ENCODE measurements at places on chromosomes 13 and 19.
A peak's percentile ranks its signal among the peaks of the same experiment; 100 is the strongest.

GRCh38 chr13:50410921-50411746, 395.9 kb downstream of the KCNRG start:
- DNase-seq, result no peak

DNA sequence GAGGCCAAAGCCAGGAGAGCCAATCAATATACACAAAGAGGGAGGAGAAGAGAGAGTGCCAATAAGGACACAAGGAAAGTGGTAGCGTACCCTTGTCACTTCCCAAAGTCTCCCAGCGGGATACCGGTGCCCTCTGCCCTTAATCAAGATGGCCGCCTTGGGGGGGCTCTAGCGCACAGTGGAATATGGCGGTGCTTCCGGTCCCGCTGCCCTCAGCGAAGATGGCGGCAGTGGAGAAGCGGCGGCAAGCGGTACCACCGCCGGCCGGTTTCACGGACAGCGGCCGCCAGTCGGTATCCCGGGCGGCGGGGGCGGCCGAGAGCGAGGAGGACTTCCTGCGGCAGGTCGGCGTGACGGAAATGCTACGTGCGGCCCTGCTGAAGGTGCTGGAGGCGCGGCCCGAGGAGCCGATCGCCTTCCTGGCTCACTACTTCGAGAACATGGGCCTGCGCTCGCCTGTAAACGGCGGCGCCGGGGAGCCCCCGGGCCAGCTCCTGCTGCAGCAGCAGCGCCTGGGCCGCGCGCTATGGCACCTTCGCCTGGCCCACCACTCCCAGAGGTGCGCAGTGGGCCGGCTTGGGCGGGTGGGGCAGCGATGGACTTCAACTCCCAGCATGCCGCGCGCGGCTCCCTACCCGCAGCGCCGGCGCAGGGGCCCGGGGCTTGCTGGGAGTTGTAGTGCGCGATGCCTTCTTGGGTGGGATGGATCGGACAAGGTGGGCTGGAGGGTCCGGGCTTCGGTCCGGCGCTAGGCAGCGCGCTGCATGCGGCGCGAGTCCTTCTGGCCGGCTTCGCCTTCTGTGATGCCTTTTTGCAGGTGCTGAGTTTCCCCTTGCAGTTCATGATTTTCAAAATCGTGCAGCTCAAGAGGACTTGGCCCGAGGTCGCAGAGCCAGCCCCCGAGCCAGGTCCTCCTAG, at the start of gene TPGS1:
Gene TPGS1, plus strand, starts transcription at position 212 of the 918 bp plus-strand sequence. Its CDS starts 10 bp downstream, at position 222.
- peak; percentile 89 for DNase-seq

DNA sequence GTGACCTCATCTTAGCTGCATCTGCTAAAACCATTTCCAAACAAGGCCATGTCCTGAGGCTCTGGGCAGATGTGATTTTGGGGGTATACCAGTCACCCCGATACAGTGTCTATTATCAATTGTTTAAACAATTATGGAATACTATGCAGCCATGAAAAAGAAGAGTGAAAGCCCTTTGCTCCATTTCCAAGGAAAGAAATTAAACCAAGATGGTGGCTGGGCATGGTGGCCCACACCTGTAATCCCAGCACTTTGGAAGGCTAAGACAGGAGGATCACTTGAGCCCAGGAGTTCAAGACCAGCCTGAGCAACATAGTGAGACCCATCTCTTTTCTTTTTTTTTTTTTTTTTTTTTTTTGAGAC, 763 bp downstream of the TEKTIP1 start:
- DNase-seq, result no peak

DNA sequence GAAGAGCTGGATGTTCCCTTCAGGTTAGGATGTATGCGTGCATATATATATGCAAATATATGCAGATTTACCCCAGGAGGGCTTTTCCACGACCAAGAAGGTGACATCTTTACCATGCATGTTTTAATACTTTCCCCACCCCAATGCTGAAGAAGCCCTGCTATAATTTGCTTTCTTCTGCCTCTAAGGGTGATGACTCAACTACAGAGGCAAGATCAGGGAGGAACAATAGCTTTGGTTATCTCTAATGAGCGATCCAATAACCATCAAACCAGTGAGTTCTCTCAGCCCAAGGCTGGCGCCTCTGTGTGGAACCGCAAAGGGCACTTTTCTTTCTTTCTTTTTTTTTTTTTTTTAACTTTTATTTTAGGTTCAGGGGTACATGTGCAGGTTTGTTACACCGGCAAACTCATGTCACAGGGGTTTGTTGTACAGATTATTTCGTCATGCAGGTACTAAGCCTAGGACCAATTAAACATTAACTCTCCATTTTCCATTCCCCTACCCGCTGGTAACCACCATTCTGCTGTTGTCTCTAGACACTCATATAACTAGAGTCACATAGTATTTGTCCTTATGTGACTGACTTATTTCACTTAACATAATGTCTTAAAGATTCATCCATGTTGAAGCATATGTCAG, 25.7 kb upstream of the UBE2L5 start:
- DNase-seq, result no peak

DNA sequence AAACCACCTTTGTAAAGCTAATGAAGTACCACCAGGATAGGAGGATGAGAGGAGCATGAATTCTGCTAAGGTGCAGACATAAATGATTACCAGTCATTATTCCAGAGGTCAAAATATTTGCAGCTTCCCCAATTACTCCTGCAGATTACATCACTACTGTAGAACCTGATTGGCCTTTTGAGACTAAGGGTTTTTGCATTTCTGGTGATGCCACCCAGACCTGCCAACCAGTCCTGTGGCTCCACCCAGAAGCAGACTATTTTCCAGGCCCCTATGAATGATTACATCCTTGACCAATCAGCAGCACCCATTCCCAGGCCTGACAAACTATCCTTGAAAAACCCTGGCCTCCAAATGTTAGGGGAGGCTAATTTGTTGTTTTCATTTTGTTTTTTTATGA, 11.2 kb upstream of the KCNC3 start:
- no peak for DNase-seq

- DNase-seq, result no peak
Measured at GRCh38 chr19:43721469-43722048, 5.7 kb downstream of the IRGC start.

DNA sequence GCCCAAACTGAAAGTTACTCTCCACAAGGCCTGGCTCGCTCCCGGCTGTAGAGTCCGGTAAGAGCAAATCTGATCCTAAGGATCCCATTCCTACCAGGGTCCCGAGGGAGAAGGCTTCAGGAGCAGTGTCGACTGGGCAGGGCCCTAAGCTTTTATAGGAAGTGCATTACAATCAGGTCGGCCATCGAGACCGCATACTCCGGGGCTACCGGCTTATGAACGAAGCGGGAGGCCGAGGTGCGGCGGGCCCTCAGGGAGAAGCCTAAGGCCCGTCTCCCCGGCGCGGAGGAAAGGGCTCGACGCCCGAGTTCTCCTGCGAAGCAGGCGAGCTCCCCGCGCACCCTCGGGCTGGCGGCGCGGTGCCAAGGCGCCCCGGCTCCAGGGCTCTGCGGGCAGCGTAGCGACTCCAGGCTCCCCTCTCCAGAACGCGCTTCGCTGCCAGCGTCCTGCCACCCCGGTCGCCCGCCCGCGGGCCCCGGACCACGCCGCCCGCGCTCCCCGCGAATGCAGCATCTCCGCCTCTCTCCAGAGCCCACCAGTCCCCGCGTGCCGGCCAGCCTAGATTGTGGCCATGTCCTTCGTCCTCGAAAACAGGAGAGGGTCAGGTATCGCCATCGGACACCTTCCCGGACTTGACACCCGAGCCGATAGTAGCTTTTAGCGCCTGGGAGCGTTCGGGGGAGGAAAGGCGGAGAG, 1.4 kb downstream of the EFNB2 start:
- peak; percentile 57 for DNase-seq

- DNase-seq, result no peak
Measured at GRCh38 chr13:32642858-32643257, 56.6 kb downstream of the PDS5B start.

DNA sequence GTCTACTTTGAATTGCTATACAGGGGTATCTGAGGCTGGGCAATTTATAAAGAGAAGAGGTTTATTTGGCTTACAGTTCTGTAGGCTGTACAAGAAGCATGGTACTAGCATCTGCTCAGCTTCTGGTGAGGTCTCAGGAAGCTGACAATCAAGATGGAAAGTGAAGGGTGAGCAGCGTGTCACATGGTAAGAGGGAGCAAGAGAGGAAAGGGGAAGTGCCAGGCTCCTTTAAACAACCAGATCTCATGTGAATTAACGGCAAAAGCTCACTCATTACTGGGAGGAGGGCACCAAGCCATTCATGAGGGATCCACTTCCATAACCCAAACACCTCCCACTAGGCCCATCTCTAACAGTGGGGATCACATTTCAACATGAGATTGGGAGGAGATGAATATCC, 222.4 kb downstream of the TDRD3 start:
- DNase-seq, result no peak

DNA sequence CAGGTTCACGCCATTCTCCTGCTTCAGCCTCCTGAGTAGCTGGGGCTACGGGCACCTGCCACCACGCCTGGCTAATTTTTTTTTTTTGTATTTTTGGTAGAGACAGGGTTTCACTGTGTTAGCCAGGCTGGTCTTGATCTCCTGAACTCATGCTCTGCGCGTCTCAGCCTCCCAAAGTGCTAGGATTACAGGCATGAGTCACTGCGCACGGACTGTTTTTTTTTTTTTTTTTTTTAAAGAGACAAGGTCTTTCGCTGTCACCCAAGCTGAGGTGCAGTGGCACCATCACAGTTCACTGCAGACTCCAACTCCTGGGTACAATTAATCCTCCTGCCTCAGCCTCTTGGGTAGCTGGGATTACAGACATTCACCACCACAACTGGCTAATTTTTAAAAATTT, 8.2 kb upstream of the ADAMTS10 start:
- DNase-seq, result no peak

GRCh38 chr13:113945857-113946408, 27.9 kb downstream of the C13orf46 start:
- DNase-seq, result no peak

GRCh38 chr19:33047422-33047821, 17.3 kb downstream of the RHPN2 start:
- DNase-seq, result no peak

- no peak for DNase-seq
Measured at GRCh38 chr13:76048131-76048530, 412.0 kb downstream of the LMO7 start.

GRCh38 chr19:47122359-47123335, 8.0 kb upstream of the SAE1 start:
- DNase-seq, result no peak
